Stimulated activated CD8-positive, alpha-beta memory T cell treated with anti-CD3 and anti-CD28 coated beads, Interleukin-4, amount 100 ng/mL, for 24 hours (primary cell): ENCODE measurements at places on chromosomes 5 and 9.

GRCh38 chr9:84997472-84997871, 327.9 kb downstream of the NTRK2 start:
- DNase-seq: no peak

GRCh38 chr5:172385707-172386106, 68.6 kb downstream of the SH3PXD2B start:
- no peak for DNase-seq

DNA sequence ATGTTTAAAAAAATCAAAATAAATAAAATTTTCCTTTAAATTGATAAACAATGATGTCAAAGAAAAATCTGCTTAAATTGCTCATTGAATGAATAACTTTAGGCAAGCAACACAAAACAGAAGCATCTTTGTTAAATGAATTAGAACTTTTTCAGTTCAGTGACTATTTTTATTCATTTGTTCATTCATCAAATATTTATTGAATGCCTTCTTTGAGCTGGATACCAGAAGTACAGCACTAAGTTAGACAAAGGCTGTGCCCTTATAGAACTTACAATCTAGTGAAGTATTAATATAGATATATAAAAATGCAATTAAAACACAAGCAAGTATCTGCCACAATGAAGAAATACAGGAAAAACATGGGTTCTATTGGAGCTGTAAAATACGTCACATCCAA, 10.8 kb downstream of the FNIP1 start:
- no peak for DNase-seq

GRCh38 chr5:146703499-146703898, 175.1 kb downstream of the PPP2R2B start:
- DNase-seq: no peak

- DNase-seq: no peak
Measured at GRCh38 chr9:93471124-93471523, 17.7 kb upstream of the FAM120AOS start.

DNA sequence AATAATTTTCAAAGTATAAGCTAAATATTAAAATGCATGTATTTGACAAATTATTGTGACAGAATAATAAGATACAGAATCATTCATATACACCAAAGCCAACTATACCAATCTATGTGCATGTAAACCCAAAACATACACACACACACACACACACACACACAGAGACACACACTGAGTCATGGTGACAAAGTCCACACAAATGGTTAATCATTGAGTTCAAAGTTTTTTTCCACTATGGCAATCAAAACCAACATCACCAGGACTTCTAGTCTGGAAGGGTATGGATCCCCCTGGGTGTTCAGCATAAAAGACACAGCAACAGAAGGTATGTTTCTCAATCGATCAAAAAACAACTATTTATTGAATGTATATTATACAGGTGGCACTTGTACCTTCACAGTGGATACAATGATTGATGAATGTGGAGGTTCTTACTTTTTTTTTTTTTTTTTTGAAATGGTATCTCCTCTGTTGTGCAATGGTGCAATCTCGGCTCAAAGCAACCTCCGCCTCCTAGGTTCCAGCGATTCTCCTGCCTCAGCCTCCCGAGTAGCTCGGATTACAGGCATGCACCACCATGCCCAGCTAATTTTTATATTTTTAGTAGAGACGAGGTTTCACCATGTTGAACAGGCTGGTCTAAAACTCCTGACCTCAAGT, 137.0 kb downstream of the PDE4D start:
- DNase-seq: no peak

DNA sequence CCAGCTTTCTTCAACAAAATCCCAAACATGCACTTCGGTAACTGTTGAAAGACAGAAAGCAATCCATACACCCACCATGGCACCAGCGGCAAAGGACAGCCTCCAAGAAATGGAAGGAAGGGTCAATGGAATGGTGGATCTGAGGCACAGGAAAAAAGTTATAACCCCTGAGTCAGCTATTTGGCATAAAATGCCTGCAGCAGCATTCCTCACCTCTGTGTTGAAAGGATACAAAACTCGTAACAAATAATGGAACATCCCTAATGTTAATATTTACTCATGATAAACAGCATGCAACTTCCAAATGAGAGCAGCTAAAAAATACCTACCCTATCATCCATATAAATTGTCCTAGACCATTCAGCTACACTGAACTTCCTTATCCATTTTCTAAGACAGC, 9.4 kb downstream of the FBXW11 start:
- no peak for DNase-seq

- DNase-seq: no peak
Measured at GRCh38 chr5:169814045-169814444, 166.2 kb downstream of the INSYN2B start.

DNA sequence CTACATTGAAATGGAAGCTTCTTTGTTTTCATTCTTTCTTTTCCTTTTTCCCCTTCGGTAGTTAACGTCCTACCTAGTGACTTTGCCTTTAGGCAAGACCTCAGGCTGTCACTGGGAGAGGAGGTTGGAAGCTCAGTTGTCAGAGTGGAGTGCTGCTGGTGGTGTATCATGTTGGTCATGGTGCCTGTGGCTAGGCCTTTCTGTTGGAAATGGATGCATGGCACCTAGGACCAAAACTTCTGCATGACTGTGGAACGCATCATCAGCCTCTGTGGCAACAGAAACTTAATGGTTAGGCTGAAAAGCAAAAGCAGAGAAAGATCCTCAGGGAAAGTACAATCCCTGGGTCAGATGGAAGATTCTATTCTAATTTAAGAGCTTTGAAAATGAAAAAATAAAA, 57.9 kb downstream of the OSTF1 start:
- DNase-seq: no peak

DNA sequence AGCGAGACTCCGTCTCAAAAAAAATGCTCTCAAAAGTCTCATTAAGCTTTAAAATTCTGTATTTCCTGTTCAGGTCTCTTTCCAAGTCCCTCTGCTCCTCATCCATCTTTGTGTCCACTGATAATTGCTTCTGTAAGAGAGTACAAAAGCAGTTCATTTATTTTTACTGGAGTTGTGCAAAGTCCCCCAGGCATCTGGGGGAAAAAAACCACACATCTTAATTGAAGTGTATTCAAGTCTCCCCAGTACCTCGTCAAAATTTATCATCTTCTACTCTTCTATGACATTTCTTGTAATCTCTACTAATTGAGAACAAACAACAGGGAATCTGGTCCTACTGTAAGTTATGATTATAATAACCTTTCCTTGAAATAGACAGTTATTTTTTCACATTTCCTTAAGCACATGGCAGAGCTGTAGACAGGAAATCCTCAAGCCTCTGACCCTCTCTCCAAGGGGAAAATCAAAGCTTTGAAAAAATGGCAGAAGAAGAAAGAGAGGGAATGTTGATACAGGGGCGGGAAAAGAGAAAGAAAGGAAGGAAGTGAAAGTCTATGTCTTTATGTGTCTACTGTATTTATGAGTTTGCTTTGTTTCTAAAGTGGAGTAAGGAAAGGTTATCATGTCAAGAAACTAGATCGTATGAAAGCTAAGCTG, 51.5 kb downstream of the RAI14 start:
- no peak for DNase-seq

DNA sequence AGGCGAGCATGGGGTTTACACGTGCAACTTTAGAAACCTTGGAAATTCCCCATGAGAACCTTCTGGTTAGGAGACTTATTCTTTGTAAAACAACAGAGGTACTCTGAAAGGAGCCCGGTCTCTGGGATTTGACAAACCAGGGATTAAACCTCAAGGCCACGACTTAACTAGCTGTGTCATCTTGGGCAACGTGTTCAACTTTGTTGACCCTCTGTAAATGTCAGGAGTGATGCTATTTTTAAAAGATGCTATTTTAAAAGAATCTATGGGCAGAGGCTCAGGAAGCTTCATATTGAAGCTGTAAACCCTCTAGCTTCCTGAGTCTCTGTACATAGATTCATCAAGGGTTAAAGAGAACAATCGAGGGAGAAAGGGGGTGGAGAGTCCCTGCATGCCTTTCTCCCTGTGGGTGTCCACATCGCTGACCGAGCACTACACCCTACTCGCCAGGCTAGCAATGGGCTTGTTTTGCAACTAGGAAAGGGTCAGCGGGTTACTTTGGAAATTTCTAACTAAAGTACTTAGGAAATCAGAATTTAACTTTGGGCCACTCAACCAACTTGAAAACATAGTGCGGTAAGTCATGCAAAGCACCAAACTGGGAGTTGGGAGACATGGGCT, 2.1 kb downstream of the SLC36A2 start:
- no peak for DNase-seq

- no peak for DNase-seq
Measured at GRCh38 chr5:34743878-34744277, 87.8 kb downstream of the RAI14 start.

- DNase-seq: no peak
Measured at GRCh38 chr5:104178829-104179456, 616.4 kb upstream of the NUDT12 start.

GRCh38 chr5:122907276-122907675, 61.9 kb downstream of the SNX24 start:
- DNase-seq: no peak

GRCh38 chr9:36893184-36893583, 140.9 kb downstream of the PAX5 start:
- DNase-seq: no peak

GRCh38 chr5:71529682-71530081, 57.5 kb upstream of the MCCC2 start:
- no peak for DNase-seq

GRCh38 chr9:25703701-25704357, 25.6 kb upstream of the TUSC1 start:
- no peak for DNase-seq

DNA sequence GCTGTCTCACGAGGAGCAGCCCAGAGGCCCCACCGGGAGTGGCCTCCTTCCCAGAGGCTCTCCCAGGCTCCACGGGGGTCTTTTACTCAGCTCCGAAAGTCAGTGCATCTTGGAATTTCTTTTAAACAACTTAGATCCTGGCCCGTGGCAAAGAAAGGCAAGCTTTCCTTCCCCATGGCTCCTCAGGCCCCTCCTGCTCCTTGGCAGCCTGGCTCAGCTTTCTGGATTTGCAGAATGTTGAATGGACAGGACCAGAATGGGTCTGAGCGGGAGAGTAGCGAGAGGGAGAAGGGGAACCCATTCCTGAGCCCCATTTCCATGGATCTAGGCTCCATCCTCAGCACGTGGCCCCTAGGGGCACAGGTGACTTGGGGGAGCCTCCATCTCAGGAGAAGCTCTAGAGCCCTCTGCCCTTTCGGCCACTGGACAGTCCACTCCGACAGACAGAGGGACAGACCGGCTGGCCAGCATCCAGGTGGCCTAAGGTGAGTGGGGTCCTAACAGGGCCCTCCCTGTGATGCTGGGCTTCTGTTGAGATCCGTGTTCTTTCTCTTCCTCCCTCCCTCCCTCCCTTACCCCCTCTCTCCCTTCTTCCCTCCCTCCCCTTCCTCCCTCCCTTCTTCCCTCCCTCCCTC, 173.9 kb upstream of the PPP1R26 start:
- no peak for DNase-seq

DNA sequence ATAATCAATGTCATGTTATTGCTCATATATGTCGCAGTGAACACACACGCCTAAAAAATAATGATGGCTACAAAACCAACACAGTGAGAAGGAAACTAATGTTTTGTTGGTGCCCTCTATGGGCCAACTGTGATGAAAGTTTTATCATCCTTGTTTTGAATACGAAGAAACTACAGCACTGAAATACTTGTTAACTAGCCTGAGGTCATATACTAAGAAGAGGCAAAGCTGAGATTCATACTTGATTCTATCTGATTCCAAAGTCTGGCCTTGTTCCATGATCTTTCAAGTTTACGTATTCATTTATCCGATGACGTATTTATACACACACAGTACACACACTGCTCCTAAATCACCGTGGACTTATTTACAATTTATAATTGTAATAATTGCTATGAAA, 16.1 kb upstream of the DRD1 start:
- DNase-seq: no peak

DNA sequence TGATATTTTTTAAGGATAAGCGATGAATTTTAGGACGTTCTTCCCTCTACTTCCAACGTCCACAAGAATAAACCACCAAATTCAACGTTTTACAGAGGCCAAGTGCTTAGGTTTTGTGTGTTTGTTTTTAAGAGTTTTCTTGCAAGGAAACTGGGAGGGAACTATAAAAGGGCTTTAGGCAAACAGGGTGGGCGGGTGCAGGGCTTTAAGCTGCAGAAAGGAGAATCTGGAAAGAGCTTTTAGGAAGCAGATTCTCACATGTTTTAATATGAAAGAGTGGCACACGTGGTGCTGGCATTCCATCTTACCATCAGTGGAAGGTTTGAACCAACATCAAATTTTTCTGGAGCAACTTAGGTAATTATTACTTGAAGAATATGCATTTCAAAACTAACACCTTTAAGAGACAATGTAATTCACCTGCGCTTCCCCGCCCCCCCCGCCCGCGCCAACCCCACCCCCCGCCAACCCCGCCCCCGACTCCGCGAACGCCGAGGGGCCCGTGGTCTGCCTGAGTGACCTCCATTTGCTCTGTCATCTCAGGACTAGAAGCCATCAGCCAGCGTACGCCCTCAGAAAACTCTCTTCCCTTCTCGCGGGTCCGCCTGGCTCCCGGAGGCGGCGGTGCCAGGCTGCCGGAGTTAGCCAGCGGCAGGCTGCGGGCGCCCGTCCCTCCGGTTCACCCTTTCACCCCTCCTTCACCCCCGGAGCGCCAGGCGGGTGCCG, 911 bp upstream of the PIK3R1 start:
- no peak for DNase-seq

- no peak for DNase-seq
Measured at GRCh38 chr9:20269620-20270019, 352.7 kb downstream of the MLLT3 start.

DNA sequence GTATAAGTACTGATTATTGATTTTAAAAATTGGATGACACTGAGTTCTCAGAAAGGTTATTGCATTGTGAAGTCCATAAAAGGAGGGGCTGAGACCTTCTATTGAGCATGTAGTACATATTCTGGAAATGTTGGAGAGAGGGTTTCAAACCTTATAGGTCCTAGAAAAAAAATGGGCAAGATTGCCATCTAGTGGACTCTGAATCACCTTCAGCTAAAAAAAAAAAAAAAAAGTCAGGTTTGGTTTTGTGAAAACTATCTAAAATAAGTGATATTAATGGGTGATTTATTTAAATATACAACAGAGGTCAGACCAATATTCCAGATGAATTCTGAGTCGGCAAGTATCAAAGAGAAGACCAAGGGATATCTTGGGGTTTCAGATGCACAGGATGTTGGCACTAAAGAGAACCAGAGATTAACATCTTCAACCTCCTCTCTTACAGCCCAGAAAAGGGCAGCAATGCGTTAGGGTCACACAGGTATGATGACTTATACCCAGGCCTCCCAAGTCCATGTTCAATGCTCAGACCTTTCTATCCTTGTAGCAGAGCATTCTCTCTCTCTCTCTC, 109.8 kb upstream of the NMUR2 start:
- no peak for DNase-seq

DNA sequence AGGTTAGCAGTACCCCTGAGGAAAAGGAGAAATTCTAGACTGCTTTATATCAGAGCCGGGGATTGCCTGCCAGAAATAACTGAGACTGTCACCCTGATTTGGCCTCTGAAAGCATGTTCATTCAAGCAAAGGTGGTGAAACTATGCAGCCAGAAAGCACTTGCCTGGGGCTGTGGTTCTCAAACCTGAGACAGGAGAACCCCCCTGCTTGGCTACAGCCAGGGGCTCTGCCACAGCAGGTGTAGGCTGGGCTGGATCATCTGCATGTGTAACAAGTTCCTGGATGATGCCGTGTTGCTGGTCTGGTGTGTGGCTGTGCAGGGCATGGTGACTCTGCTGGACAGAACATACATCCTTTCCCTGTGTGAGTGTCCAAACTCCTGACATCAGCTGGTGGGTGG, 157.8 kb downstream of the NXNL2 start:
- no peak for DNase-seq
